ENCODE measurements at places on chromosomes 6 and 20.

- DNase-seq, result no peak
Measured at GRCh38 chr6:72890233-72890632, 268.4 kb downstream of the KCNQ5 start.

DNA sequence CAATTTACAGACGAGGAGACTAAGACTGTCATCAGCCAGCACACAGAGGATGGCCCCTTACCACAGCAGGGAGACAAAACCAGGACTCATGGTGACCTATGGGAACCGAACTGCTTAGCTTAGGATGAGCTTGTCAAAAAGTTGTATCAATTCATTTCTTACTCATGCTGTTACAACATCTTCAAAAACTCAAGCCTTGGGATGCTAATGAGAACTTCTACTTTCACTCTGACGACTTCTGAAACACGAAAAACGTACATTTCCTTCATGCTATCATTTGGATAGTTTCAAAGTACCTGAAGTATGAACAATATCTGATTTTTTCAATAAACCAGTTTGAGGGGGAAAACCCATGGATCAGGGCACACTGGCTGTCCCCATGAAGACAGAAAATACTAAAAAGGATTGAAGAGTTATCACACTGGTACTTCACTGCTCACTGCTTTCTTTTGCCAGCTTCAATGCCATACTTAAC is 31.9 kb downstream of the HIVEP2 start:
- DNase-seq, result no peak

DNA sequence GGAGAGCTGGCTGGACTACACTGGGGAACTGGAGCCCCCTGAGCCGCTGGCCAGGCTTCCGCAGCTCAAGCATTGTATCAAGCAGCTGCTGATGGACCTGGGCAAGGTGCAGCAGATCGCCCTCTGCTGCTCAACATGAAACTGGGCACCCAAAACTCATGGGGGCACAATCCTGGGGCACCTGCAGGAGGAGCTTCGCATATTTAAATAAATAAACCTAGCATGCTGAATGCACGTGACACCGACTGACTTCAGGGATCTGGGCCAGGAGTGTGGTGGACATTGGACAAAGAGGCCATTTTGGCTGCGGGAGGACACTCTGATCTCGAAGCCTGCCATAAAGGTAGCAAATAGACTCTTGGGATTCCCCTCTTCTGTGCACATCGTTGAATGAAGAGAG is 6.8 kb downstream of the SCAND1 start:
- no peak for DNase-seq

- no peak for DNase-seq
Measured at GRCh38 chr6:14995966-14996602, 249.8 kb upstream of the JARID2 start.

DNA sequence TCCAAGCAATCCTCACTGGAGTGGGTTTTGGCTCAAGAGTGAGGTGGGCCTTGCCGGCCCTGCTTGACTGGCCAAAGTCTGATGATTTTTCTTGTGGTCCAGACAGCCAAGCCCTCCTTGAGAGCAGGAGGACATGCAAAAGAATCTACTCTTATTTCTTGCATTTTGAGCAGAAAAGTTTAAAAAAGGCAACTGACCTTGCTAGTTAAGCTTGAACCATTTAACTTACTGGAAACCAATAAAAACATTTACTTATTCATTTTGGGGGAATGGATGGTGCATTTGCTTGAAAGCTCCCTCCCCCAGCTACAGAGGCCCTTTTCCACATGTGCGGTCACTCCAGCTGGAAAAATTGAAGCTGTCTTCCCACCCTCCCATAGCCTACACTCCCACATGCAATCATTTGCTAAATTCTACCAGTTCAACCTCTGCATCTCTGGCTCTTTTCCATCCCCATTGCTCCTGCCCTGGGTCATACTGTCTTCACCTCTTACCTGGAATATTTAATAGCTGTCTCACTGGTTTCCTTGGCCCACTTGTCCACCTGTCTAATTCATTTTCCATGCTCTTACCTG is 527.9 kb downstream of the DHX35 start:
- no peak for DNase-seq

DNA sequence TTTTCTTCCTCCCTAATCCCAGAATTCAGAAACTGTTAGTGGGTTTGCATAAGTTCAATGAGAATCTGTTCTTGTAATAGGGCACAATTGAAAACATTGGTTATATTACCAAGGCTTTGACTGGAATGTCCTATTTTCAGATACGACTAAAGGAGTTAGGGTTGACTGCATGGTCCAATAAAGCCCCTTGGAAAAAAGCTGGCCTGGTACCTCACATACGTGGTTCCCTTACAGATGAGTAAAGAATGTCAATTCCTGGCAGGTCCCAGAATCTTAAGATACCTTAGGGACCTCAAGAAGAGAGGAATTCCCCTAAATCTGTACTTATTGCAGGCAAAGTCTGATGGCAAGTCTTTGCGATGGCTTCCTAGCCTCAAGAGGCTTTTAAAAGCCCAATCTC is 4.6 kb downstream of the PPDPF start:
- DNase-seq, result no peak

GRCh38 chr6:150922137-150922536 is 56.6 kb downstream of the MTHFD1L start:
- no peak for DNase-seq

DNA sequence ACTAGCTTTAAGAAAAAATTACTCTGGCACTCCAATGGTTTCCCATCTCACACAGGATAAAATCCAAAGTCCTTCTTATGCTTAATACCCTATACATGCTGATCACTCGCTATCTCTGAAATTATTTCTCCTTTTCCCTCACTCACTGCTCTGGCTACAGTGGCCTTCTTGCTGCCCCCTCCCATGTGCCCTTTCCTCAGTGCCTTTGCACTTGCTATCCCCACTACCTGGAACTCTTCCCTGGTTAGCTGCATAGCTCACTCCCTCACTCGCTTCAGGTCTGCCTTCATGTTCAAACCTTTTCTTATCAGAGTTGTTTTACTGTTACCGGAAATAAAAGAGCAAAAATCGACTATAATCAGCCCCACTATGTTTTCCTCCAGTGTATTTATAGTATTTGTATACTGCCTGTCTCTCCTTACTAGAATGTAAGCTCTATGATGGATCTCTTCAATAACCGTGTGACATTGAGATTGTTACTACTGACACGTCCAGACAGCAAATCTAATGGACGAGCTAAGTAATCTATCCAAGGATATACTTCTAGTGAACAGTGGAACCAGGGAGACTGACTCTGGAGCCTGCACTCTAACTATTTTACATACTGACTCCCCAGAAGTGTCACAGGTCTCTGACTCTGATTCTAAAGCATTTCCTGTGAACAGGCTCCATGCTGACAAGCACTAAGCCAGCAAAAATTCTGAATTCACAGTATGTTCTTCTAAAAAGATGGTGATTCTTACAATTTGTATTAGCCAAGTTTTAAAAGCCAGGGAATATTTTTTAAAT is 25.1 kb downstream of the FKBP5 start:
- no peak for DNase-seq

DNA sequence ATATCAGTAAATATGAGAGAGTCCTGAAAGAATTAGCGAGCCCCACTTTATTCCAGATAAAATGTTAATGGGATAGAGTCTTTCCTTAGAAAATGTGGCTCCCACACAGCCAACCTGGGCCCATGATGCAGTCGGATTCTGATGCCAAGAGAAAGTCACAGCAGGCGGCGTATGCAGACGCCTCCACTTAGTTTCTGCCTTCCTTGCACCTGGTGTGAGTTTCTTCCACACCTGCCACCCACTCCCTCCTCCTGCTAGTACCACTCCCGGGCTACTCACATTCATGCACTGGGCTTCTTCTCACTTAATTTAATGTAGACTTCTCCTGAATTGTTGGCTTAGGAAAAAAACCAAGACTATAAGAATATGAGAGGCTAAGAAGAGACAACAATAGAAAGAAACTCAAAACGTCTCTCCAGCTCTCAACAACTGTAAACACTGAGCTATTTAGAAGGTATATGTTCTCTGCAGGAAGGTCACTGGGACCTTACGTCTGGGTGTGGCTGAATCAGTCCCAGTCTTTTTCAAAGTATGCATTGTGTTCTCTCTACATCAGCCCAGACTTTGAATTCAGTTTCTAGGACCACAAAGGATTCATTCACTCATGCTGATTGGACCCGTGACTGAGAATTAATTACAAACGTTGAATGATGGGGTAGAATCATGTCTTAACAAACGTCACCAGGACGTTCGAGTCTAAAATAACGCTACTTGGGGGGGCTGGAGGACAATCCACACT is 70.4 kb downstream of the GCNT2 start:
- DNase-seq, result no peak

Data from effector CD4-positive, alpha-beta T cell (primary cell).